Smooth muscle cell of the coronary artery (primary cell): ENCODE measurements at places on chromosomes 2 and 18. TPM values are rescaled to one million over a fixed set of nuclear protein-coding genes. Genes with fewer than 3 reads are reported as not detected.

KLHL30 gene
- 0.59 and 2.5 TPM in 2 replicates for total RNA-seq

EVX2 gene
- total RNA-seq, result not detected in 2 replicates

CAPN14 gene
- total RNA-seq, result 0.08 and 0.12 TPM in 2 replicates

TGFBRAP1 gene
- 9.4 and 14.6 TPM in 2 replicates for total RNA-seq

COLEC12 gene
- 49.6 and 58.5 TPM in 2 replicates for total RNA-seq

AKAIN1 gene
- total RNA-seq, result not detected in 2 replicates

MC5R gene
- not detected in 2 replicates for total RNA-seq

CPLX4 gene
- not detected in 2 replicates for total RNA-seq

ADD2 gene
- under 0.01 and 0.35 TPM in 2 replicates for total RNA-seq

HOXD4 gene
- total RNA-seq, result 0.08 TPM in 1 of 2 replicates, not detected in the other

STPG4 gene
- 0.23 TPM in 2 replicates for total RNA-seq

ARID5A gene
- total RNA-seq, result 8.3 and 8.7 TPM in 2 replicates

ADCYAP1 gene
- total RNA-seq, result under 0.01 TPM in 1 of 2 replicates, not detected in the other
